ENCODE measurements at places on chromosomes 7 and 10.

DNA sequence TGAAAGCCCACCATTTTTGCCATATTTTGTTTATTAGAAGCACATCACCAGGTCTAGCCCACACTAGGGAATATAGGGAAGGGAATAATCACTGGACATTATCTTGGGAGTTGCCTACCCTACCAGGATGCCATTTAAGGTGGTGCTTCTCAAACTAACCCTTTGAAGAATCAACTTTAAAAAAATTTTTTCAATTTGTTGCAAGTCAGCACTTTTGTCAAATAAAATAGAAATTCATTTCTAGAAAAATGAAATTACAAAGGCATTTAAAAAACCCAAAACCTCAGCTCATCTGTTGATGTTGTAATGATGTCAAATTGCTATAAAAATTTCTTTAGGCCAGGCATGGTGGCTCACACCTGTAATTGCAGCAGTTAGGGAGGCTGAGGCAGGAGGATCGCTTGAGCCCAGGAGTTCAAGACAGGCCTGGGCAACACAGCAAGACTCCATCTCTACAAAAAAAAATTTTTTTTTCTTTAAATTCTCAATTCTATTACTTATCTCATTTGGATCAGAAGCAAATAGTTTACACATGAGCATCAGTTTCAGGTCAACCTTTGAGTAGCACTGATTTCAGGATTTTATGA is 2.5 kb upstream of the NFE2L3 start:
- no peak for DNase-seq

- no peak for DNase-seq
Measured at GRCh38 chr10:121631365-121632029, 33.3 kb upstream of the FGFR2 start.

DNA sequence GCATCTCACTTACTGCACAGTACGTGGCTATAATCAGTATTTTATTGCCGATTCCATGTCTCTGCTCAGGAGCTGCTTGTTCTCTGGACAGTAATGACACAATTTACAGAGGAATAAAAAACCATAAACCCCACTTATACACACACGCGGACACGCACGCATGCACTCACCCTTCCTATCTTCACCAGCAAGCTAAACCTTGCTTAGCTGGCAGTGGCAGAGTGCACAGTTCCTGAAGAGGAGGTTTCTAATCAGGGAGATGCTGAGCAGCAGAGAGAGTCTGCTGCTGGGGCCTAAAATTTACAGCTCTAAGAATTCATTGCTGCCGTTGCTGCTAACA is 66.3 kb downstream of the SND1 start:
- no peak for DNase-seq

DNA sequence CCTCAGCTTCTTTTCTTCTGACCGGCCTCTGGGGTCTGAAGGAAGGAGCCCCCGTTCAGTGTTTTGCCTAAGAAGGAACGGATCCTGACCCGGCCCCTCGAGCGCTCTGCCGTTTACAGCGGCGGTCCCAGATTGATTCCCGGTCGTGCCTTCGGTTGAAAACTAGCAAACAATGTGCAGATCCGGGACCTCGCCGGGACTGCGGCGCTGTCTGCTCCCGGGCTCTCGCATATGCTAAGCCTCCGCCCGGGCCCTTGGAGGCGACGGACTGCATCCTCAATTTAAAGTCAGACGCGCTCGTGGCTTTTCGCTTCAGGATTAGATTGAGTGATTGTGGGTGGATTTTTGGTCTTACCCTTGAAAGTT is 559 bp downstream of the DBF4 start:
- no peak for DNase-seq

- DNase-seq = no peak
Measured at GRCh38 chr7:2197436-2198155, 35.1 kb downstream of the MAD1L1 start.

DNA sequence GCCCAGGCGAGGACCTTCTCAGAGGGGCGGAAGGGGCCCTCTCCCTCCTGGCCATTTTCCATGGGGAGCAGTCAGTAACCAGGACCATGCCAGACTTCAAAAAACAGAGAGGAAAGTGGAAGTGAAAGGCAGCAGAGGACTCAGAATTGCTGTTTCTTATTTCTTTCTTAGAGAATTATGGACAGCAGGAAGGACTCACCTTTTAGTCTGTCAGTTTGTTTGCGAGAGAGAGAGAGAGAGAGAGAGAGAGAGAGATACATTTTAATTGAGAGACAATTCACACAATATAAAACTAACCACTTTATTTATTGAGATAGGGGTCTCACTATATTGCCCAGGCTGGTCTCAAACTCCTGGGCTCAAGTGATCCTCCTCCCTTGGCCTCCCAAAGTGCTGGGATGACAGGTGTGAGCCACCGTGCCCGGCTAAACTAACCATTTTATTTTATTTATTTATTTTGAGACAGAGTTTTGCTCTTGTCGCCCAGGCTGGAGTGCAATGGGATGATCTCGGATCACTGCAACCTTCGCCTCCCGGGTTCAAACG is 24.5 kb downstream of the SCD start:
- no peak for DNase-seq

- DNase-seq = no peak
Measured at GRCh38 chr7:107166736-107167426, 1.9 kb upstream of the HBP1 start.

DNA sequence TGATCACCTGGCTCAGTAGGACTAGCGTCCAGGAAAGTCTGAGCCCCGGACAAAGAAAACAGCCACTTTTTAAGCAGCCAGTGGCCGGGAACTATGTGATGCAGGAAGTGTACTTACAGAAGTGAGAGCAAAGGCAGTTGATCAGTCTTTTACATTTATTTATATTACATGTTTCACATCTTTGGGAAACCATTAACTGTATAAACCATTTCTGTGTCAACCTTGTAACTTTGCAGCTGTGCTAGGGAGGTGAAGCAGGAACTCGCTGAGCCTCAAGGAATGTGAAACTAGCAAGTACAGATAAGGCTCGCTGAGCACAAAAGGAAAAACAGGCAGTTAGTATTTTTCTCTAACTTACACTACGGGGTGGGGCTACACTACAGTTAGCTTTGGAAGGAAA is 39.9 kb upstream of the HECW1 start:
- DNase-seq = no peak

DNA sequence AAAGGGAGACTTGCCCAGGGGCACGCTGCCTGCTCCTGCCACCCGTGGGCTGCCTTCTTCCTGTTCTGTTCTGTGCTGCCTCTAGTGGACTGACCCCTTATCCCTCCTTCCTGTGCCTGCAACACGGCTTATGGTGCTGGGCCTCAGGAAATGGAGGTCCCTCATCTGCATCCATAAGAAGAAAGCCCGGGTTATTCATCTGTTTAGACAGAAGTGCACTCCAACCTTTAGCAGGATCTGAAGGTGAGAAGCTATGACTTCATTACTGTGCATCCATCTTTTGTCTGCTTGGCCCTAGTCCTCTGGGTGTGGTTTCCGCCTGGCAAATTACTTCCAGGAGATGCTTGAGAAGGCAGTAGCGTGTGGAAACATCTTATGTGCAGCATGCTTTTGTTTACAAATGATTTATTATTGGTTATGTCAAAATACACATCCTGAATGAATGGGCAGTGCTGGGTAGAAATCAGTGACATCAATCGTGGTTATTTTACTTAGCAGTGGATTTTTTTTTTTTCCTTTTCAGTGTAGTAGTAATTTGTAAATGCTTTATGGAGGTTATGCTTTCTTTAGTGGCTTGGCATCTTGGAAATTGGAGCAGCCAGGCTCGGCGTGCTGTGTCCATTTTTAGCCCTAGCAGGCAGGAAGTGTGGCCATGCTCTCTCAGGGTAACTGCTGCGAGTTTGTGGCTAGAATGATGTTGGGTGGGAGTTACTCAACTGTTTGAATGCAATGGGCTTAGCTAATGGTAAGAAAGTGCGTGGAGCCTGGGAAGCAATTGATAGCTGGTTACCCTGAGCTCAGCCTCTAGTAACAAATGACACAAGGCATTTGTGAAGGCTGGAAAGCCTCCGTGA is 12.7 kb downstream of the PTPRE start:
- DNase-seq = no peak

GRCh38 chr10:97596101-97597082 is 6.9 kb downstream of the C10orf62 start:
- DNase-seq = peak; percentile 58

- DNase-seq = no peak
Measured at GRCh38 chr10:72728462-72728861, 36.5 kb downstream of the MCU start.

DNA sequence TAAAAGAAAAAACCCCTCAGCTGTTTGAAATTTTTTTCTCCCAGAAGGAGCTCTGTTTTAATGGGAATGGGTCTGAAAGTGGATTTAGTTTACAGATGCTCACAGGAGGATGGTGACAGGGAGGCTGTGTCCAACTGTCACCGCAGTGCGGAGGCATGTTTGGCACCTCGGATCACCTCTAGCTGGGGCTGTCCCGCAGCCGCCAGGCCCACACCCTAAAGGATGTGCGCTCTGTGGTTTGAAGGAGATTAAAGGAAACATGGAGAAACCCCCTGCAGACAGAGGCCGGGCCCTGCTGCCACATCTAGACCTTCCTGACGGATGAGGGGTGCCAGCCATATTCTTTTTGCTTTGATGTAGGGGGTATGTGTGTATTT is 160.6 kb downstream of the DNAJB6 start:
- no peak for DNase-seq

GRCh38 chr10:639751-640672 is 49.5 kb downstream of the DIP2C start:
- no peak for DNase-seq

DNA sequence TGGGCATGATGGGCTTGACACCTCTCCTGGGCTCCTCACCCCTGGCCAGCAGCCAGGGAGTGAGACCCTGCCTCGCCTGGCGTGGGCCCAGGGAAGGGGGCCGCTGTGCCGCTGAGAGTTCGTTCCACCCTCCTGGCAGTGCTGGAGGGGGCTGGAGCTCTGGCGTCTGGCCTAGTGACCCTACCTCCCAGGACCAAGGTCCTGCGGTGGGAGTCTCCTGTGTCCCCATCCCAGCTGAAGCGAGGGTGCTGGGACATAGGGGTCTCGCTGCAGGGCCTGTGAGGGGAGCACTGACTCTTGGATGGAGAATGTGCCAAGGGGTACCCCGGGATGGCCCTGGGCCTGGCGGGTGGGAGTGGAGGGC is 1.2 kb downstream of the GTF2IRD1 start:
- no peak for DNase-seq

GRCh38 chr10:113610631-113611601 is 52.9 kb downstream of the NRAP start:
- DNase-seq = peak; percentile 8

GRCh38 chr10:124305131-124305530 is 113.6 kb downstream of the OAT start:
- DNase-seq = no peak

- no peak for DNase-seq
Measured at GRCh38 chr7:28269700-28270361, 89.2 kb upstream of the JAZF1 start.

DNA sequence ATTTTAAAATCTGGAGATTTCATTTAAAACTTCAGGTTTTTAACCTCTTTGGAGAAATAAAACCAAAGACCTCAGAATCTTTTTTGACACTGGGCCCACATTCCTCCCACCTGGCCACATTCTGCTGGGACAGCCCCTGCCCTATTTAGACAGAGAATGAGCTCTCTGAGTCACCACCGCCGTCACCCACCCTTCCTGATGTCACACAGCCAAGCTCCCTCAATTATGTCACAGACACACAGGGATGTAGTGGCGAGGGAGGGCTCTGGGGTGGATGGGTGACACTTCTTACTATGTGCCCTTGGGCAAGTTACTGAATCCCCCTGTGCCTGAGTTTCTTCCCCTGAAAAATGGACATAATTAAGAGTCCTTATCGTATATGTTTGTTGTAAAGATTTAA is 162.6 kb downstream of the RAB11FIP2 start:
- DNase-seq = no peak

- DNase-seq = peak; percentile 48
Measured at GRCh38 chr7:85068799-85069198, 118.1 kb downstream of the SEMA3D start.

DNA sequence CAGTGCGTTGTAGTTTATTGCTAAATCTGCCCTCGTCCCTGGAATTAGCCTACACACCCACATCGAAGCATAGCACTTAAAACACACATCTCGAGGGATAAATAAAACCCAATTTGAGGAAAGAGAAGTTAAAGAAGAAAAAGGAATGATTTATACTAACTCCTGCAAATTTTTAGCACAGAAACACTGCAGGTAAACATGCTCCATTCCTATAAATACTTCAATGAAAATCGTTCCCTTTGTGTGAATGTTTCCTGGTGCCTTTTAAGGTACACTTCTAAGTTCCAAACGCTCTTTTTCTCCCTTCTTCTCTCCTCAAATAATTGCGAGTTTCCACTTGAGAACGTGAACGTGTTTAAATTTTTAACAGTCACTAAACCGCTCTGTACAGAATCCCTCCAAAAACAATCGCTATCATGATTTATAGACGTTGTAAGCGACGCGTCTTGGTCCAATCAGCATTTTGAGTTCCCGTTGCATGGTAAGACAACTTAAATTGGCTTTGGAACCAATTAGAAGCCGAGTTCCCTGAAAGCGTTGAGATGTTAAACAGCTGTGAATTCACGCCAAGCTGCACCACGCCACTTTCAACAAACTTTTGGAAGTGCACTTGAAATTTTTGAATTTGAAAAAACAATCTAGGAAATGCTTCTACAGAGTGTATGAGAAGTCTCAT is 12.5 kb upstream of the EBLN1 start:
- peak; percentile 30 for DNase-seq

DNA sequence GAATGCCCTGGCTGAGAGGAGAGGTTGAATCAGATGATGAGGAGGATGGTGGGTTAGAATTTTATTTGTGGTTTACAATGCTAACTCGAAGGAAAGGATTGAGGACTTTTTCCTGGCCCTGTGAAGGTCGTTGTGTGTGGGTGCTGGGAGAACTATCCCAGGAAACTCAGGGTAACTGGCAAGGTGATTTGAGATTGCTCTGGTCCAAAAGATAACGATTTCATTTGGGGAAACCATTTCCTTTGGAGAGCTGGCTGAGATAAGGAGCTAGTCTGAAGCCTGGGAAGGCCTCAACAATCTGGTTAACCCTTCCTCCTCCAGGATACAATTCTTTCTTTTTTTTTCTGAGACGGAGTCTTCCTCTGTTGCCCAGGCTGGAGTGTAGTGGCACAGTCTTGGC is 33.0 kb downstream of the HK1 start:
- no peak for DNase-seq

DNA sequence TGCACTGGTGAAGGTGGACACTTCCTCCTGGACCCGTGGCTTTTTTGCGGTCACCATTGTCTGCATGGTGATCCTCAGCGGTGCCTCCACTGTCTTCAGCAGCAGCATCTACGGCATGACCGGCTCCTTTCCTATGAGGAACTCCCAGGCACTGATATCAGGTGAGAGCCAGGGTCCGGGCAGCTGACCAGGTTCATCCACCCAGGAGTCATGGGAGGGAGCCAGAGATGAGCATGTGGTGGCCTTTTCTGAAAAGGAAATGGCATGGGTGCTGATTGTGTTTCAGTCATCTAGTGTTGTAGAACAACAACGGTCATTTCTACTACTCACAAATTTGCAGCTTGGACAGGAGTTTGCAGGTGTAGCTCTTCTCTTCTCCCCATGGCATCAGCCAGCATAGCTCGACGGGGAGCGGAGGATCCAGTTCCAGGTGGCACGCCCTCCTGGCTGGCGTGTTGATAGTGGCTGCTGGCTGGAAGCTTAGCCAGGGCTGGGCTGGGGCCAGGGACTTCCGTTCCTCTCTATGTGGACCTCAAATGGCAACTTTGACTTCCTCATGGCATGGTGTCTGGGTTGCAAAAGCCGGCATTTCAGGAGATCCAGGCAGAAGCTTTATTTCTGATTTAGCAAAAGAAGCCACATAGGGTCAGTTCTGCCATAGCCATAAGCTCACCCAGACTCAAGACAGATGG is 32.7 kb downstream of the SLC29A3 start:
- no peak for DNase-seq

All from non-pigmented ciliary epithelial cell (primary cell).